Calu3 (cell line): ENCODE measurements at places on chromosomes 3 and 15. TPM values are rescaled to one million over a fixed set of nuclear protein-coding genes. Genes with fewer than 3 reads are reported as not detected.

The LRRC2 gene
- total RNA-seq = not detected in 2 replicates

DNA sequence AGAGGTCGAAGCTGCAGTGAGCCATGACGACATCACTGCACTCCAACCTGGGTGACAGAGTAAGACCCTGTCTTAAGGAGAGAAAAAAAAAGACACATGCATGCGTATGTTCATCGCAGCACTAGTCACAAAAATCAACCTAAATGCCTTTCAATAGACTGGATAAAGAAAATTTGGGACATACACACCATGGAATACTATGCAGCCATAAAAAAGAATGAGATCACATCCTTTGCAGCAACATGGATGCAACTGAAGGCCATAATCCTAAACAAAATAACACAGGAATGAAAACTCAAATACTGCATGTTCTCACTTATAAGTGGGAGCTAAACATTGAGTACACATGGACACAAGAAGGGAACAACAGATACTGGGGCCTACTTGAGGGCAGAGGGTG is 53.1 kb downstream of the FSIP1 start:
- DNase-seq = no peak
- no peaks in the 10 kb centered on the region for H3K27me3 ChIP-seq
- H3K4me1 ChIP-seq = no peaks in the 10 kb centered on the region
- no peak overlapping the region for H3K4me3 ChIP-seq
- H3K36me3 ChIP-seq = no peaks in the 10 kb centered on the region
- no peak overlapping the region for H3K27ac ChIP-seq

- H3K4me1 ChIP-seq = peaks cover 41% of the 10 kb centered on the region
- H3K27ac ChIP-seq = no peak overlapping the region
- H3K4me3 ChIP-seq = no peak overlapping the region
Measured at GRCh38 chr3:27679691-27680090, 42.4 kb downstream of the EOMES start.

DNA sequence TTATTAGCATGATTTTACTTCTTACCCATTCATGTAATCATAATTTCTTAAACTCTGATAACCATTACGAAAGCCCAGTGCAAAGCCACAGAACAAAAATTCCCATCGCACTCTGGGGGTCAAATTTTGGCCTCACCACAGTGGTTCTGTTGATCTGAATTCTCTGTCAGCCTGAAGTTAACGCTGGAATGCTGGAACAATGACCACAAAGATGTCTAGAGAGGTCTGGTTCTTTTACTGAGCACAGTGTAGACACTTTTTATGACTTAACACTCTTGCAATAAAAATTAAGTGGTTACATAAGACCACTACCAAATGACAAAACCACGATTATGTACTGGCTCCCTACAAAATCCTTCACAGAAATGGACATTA is 94.7 kb downstream of the PDZRN3 start:
- no peak overlapping the region for H3K27ac ChIP-seq
- no peaks in the 10 kb centered on the region for H3K27me3 ChIP-seq
- H3K4me1 ChIP-seq = no peaks in the 10 kb centered on the region
- H3K4me3 ChIP-seq = no peak overlapping the region
- DNase-seq = no peak

DNA sequence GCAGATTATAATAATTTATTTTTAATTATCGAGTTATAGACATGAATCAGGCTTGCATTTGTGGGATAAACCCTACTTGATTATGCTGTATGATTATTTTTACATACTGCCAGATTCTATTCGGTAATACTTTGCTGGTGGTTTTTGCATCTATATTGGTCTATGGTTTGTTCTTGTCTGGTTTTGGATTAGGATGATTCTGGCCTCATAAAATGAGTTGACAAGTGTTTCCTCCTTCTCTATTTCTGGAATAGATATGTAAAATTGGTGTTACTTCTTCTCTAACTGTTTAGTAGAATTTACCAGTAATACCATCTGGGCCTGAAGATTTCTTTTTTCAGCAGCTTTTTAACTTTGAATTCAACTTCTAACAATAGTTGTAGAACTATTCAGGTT is 33.0 kb upstream of the ACKR4 start:
- DNase-seq = no peak
- no peak overlapping the region for H3K4me3 ChIP-seq
- H3K27ac ChIP-seq = no peak overlapping the region
- H3K36me3 ChIP-seq = no peaks in the 10 kb centered on the region
- no peaks in the 10 kb centered on the region for H3K27me3 ChIP-seq

- no peaks in the 10 kb centered on the region for H3K27me3 ChIP-seq
- peaks cover 9% of the 10 kb centered on the region for H3K4me1 ChIP-seq
- H3K27ac ChIP-seq = no peak overlapping the region
- no peak overlapping the region for H3K4me3 ChIP-seq
Measured at GRCh38 chr3:157390713-157391515, 45.7 kb upstream of the PTX3 start.

GRCh38 chr15:47674586-47675232 is 42.6 kb upstream of the SEMA6D start:
- no peaks in the 10 kb centered on the region for H3K36me3 ChIP-seq
- no peak for DNase-seq
- no peak overlapping the region for H3K4me3 ChIP-seq
- no peaks in the 10 kb centered on the region for H3K4me1 ChIP-seq
- H3K27me3 ChIP-seq = no peaks in the 10 kb centered on the region
